ENCODE measurements at places on chromosomes 2 and 18.

- no peak for DNase-seq
Observed at GRCh38 chr18:48644029-48644428, 105.2 kb downstream of the CTIF start.

DNA sequence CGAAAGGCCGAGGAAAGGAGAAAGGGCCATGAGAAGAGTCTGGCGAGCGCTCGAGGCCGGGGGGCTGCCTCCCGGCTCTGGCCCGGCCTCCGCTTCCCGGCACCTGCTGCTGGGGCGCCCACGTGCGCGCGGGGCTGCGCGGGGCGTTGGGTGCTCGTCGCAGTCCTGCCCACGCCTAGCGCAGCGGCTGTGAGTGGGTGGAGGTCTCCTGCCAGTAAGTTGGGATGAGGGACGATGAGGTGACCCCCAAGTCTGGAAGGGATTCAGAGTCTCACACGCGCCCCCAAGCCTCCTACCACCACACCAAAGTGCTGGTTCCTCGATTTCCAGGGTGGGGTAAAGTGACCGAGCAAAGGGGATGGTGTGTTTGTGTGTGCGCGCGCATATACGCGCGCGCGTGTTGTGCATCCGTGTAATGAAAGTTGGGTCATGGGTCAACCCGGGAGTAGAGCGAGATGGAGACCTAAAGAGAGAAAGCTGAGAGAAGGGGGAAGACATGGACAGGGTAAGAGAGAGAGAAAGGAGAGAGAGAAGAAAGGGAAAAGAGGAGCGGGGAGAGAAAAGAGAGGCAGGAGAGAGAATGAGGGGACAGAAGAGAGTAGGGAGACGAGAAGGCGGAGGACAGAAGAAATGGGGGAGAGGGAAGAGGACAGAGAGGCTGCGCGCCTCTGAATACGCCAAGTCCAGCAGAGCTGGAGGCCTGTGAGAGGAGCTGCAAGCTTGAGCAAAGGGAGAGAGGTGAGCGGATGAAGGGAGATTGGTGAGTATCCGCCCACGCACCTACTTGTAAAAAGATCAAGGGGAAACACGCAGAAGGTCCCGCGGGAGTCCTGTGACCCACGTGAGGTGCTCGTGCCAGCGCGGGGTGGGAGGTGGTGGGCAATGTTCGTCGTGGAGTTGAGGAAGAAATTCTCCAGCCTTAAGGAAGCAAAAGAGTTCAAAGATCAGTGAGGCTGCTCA is 1.7 kb upstream of the NETO1 start:
- peak; percentile 60 for DNase-seq

DNA sequence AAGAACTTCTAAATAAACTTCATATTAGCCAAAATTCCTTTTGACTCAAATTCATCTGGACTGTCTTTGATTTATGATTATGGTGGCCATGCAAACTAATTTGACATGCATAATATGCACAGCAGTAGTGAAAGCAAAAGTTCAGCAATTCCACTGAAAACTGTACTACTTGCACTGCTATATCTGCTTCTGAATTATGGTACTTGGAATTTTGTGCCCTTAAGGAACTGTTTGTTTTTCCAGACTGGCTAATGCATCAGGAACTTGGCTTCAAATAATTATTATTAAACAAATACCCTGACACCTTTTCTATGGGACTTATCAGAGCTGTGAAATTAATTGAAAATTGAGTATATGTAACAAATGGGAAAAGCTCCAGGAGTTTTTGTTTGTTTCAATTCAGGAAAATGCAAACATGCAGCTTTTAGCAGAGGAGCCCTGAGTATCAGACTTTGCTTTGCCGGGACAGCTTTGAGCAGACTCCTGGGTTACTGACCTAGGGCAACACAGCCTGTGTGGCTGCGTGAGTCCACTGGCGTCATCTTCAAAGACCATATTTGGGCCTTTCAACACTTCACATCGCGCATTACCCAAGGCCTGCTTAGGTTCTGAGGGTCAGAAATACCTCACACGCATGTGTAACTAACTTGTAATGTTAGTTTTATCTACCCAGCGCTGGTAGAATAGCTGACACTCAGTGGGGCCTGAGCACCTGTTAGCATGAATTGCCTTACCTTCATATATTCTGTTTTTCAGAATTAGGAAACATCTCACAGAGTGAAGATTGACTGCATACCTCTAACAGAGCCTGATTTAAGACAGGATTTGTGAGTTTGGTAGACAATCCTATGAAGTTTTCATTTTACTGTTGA is 35.4 kb downstream of the CFAP221 start:
- DNase-seq: no peak

DNA sequence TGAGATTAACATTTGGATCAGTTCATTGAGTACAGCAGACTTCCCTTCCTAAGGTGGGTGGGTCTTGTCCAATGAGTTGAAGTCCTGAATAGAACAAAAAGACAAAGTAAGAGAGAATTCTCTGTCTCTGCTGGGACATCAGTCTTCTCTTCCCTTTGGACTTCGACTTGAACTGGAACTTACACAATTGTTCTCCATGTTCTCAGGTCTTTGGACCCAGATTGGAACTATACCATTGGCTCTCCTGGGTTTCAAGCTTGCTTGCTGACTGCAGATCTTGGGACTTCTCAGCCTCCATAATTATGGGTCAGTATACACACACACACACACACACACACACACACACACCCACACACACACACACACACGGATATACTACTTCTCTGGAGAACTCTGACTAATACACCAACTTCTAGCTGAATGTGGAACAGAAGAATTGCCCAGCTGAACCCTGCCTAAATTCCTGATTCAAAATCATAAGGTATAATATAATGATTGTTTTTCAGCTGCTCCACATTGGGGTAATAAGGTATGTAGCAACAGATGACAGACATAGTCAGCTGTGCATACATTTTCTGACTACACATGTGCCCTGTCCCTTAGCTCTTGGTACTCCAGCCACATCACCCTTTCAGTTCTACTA is 214.0 kb downstream of the TGIF1 start:
- DNase-seq: no peak

DNA sequence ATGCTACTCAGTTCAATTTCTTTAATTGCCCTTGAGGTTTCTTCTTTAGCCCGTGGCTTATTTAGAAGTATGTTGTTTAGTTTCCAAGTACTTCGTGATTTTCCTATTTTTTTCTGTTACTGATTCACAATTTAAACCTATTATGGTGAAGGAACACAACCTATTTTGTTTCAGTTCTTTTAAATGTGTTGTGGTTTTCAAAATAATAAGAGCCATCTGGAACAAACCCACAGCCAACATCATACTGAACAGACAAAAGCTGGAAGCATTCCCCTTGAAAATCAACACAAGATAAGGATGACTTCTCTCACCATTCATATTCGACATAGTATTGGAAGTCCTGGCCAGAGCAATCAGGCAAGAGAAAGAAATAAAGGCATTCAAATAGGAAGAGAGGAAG is 155.2 kb downstream of the GALNT1 start:
- no peak for DNase-seq

DNA sequence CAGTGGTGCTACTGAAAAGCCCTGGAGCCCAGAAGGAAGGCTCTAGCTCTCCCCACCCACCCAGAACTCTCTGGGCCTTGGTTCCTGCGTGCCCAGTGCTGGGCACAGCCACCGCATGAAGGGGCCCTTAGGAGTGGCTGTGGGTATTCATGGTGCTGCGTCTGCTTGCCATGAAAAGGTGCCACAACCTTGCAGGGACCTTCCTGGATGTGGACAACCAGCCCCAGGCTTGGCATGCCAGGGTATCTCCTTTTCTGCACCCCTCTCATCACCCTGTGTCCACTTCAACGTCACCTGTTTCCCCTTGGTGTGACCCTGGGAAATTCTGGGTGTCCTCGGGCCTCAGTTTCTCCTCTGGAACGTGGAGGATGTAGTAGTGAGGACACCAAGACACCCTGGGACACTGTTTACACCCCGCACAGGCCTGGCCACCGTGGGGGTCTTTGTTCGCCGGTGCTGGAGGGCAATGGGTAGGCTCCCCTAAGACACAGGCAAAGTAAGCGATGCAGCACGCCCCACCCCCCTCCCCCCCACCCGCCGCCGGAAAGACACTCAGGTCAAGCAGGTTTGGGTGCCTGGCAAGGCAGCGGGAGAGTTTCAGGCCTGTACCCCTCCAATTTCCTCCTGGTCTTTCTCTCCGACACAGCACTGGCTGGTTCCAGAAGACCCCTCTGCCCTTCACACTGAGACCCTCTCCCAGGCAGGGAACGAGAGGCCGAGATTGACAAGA is 34.8 kb upstream of the TAF1B start:
- no peak for DNase-seq

GRCh38 chr2:19677825-19678518 is 223.8 kb downstream of the TTC32 start:
- DNase-seq: no peak

Data from retina (tissue), 1 donor.